ENCODE measurements at places on chromosomes 5 and 9.

DNA sequence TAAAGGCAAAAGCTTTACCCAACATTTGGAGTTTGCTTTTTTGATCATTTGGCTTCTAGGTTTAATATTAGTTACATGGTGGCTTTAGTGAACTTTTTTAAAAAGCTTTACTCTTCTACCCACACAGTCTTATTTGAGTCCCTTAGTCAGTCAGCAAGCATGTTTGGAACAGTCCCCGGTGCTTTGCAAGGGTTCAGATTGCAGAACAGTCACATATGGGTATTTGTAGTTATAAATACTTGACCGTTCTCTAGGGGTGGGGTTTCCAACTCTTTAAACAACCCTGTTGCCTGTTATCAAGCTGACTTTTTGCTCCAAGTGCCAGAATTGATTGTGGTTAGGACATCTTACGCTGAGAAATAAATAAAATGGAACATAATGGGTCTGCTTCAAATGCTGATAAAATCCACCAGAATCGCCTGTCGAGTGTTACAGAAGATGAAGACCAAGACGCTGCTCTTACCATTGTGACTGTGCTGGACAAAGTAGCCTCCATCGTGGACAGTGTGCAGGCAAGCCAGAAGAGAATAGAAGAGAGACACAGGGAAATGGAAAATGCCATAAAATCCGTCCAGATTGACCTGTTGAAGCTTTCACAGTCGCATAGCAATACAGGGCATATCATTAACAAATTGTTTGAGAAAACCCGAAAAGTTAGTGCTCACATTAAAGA is at the start of gene CAVIN4:
Gene CAVIN4 (plus strand): TSS at position 304 of the 673 bp plus-strand sequence. CDS start 65 bp downstream, at position 369.
- no peaks in the 10 kb centered on the region for H3K4me1 ChIP-seq
- no peaks in the 10 kb centered on the region for H3K36me3 ChIP-seq
- no peaks in the 10 kb centered on the region for H3K27me3 ChIP-seq
- no peak within 1 kb of the TSS for H3K27ac ChIP-seq
- DNase-seq: no peak

DNA sequence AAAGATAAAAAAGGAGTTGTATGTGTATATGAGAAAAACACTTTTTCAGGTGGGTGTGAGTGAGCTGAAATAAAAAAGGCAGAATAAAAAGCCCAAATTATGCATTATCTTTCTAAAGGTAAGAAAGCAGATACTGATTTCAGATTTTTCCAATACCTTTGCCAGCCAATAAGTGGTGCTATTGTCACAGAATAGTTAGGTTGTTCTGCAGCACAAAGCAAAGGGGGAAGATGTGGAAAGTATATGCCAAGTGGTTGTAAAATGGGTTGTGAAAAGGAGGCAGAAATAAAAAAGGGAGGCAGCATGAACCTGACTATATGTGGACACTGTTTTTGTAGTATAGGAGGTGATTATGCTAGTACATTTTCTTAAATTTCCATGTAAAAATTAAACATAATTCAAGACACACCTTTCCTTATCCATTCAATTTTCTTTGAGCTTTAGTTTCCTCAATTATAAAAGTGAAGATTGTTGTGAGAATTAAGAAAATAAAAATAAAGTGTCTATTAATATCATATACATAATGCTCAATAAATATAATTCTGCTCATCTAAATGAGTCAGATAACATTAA is 106.7 kb downstream of the SMIM15 start:
- H3K4me1 ChIP-seq: no peaks in the 10 kb centered on the region
- no peak overlapping the region for H3K27ac ChIP-seq
- H3K4me3 ChIP-seq: no peak overlapping the region

DNA sequence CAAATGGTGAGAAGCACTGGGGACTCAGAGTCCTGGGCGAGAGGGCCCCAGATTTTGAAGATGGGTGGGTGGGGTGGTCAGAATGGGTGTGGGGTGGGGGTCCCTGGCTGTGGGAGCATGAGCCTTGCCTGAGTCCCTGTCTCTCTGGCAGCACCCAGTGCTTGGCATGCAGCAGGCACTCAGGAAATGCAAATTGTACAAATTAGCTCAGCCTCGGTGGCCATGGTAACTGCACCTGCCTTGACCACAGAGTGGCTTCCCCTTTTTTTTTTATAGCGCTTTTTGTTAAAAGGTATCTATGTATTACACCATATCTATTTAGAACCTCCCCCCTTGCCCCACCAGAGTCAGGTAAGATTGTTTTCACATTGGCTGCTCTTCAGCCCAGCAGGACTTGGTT is 19.2 kb upstream of the PITX1 start:
- no peaks in the 10 kb centered on the region for H3K36me3 ChIP-seq
- no peak overlapping the region for H3K27ac ChIP-seq
- peaks cover 60% of the 10 kb centered on the region for H3K27me3 ChIP-seq
- H3K4me1 ChIP-seq: peaks cover 12% of the 10 kb centered on the region

- no peak overlapping the region for H3K27ac ChIP-seq
- H3K27me3 ChIP-seq: no peaks in the 10 kb centered on the region
- H3K4me1 ChIP-seq: peaks cover 4% of the 10 kb centered on the region
Observed at GRCh38 chr9:92384375-92384774, 20.0 kb downstream of the OGN start.

DNA sequence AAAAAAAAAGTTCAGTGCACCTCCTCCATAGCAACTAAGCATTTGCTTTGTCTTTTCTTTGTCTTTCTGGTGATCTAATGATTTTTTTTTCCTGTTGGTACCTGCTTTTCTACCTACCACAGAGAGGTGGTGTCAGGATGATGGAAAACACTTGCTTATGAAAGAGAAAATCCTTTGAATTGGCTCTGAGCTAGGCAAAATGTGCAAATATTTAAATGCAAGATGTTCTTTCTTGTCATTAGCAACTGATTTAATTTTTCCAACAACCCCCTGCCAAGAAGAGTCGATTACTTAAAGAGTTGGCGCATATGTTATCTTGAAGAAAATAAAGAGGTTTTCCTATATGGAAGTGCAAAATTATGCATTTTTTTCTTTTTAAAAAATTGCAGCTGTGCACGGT is 37.7 kb downstream of the TNC start:
- no peak overlapping the region for H3K4me3 ChIP-seq
- H3K27me3 ChIP-seq: no peaks in the 10 kb centered on the region
- H3K4me1 ChIP-seq: no peaks in the 10 kb centered on the region
- DNase-seq: no peak
- no peak overlapping the region for H3K27ac ChIP-seq

DNA sequence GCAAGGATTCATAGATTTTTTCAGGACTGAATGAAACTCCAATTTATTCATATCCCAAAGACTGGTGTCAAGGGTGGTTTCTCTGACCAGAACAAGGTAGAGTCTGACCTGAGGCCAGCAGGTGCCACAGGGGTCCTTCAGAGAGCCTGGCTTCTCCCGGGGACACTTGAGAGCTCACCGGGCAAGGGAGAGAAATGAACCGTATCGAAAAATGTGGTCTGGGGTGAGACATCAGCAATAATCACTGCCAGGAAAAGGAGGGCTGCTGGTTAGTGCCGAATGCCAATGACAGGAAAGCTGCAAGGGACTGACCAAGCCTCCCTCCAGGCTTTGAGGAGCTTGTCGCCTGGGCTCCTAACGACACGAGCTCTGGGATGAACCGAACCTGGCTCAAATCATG is 142.7 kb downstream of the TTLL11 start:
- no peaks in the 10 kb centered on the region for H3K4me1 ChIP-seq
- no peak overlapping the region for H3K27ac ChIP-seq
- H3K36me3 ChIP-seq: no peaks in the 10 kb centered on the region

DNA sequence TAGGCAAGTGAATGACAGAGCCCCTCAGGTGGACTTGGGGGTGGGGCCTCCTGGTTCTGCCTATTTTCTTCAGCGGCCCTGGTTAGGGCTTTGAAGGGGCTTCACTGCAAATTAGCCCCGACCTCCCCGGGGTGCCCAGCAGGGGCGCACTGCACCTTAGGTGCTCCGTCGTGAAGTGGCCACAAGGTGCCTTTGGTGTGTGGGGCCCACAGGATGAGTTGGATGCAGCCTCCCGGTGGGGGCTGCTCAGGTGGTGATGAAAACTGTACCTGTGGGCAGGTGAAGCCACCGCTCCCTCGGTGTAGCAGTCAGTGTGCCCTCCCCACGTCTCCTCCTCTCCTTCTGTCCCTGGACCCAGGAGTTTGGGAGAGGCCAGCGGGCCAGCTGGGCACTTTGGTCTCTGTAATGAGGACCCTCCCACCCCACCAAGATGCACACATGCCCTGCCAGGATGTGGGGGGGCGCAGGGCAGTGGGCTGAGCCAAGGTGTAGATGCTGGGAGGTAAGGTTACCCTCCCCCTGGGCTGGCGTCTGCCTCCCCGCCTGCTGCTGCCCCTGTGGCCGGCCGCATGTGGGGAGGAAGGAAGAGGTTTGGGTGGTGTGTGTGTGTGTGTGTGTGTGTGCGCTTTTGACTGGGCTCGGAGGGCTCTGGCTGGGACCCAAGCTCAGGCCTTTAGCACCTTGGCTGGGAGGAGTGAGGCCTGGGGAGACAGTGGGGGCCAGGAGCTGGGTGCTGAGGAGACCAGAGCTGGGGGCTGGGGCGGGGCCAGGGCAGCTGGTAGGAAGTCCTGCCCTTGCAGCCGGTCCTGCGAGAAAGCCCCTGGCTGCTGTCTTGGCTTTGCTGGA is 55.6 kb downstream of the RXRA start:
- H3K4me1 ChIP-seq: peaks cover 26% of the 10 kb centered on the region
- H3K27ac ChIP-seq: peak overlapping the region; percentile 64
- DNase-seq: peak; percentile 78
- H3K27me3 ChIP-seq: peaks cover 4% of the 10 kb centered on the region

GRCh38 chr9:28909526-28909925 is 1336.2 kb upstream of the C9orf72 start:
- no peak overlapping the region for H3K4me3 ChIP-seq
- H3K4me1 ChIP-seq: no peaks in the 10 kb centered on the region
- H3K36me3 ChIP-seq: no peaks in the 10 kb centered on the region
- H3K27ac ChIP-seq: no peak overlapping the region
- no peaks in the 10 kb centered on the region for H3K27me3 ChIP-seq

- peak; percentile 28 for DNase-seq
- peaks cover 42% of the 10 kb centered on the region for H3K4me1 ChIP-seq
- H3K4me3 ChIP-seq: no peak overlapping the region
- peaks cover 3% of the 10 kb centered on the region for H3K36me3 ChIP-seq
Observed at GRCh38 chr5:68344447-68345111, 129.0 kb downstream of the PIK3R1 start.

DNA sequence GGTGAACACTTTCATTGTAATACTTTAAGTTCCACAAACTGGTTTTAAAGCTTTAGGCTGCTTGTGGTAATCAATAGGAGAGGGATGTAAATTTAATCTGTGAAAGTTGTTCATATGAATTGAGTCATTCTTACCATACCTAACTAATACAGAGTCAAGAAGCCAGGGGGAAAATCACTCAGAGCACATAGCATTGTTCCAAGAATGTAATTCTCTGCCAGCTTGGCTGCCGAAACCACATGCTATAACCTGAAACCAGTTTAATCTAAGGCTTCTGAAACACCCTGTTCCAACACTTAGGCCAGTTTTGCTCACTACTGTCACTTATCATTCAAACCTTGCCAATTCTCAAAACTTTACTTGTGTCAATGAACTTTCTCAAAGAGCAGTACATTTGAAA is 528.8 kb upstream of the GRAMD2B start:
- H3K27me3 ChIP-seq: no peaks in the 10 kb centered on the region
- no peaks in the 10 kb centered on the region for H3K4me1 ChIP-seq
- no peak overlapping the region for H3K27ac ChIP-seq
- no peak for DNase-seq
- no peak overlapping the region for H3K4me3 ChIP-seq

GRCh38 chr5:119631660-119632059 is 2.3 kb downstream of the FAM170A start:
- H3K36me3 ChIP-seq: no peaks in the 10 kb centered on the region
- no peak overlapping the region for H3K27ac ChIP-seq
- H3K4me1 ChIP-seq: no peaks in the 10 kb centered on the region
- no peak for DNase-seq

GRCh38 chr9:69421908-69422801 is 97.1 kb downstream of the ENTREP1 start:
- peak; percentile 50 for DNase-seq
- H3K27me3 ChIP-seq: no peaks in the 10 kb centered on the region
- H3K27ac ChIP-seq: no peak overlapping the region
- H3K36me3 ChIP-seq: no peaks in the 10 kb centered on the region

DNA sequence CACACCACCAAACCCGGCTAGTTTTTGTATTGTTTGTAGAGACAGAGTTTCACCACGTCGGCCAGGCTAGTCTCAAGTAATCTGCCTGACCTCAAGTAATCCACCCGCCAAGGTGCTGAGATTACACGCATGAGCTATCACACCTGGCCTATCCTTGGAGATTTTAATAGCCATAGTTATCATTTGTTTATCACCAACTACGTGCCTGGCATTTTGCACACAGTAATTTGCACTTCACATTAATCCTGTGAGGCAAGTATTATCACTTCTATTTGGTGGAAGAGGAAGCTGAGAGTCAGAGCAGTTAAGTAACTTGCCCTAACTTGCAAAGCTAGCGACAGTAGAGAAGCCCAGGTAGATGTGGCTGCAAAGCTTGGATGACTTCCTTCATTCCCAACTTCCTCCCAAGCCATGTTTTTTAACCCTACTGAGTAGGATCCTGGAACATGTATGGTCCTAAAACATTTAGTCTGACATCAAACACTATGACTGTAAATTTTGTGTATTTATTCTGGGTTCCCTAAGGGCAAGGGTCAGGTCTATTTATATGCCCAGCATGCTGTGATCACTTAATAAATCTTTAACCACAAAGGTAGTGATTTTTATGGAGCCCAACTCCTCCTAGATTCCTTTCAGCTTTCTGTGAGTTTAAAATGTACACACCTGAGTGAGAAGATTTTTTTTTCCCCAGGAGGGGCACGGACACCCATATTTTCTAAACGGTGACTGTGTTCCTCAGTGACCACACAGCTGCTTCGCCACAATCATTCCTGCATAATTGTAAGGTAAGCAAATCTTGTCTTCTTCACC is 100.2 kb upstream of the RAI14 start:
- no peak overlapping the region for H3K4me3 ChIP-seq
- no peak overlapping the region for H3K27ac ChIP-seq
- peaks cover 3% of the 10 kb centered on the region for H3K27me3 ChIP-seq
- H3K36me3 ChIP-seq: no peaks in the 10 kb centered on the region
- H3K4me1 ChIP-seq: no peaks in the 10 kb centered on the region

DNA sequence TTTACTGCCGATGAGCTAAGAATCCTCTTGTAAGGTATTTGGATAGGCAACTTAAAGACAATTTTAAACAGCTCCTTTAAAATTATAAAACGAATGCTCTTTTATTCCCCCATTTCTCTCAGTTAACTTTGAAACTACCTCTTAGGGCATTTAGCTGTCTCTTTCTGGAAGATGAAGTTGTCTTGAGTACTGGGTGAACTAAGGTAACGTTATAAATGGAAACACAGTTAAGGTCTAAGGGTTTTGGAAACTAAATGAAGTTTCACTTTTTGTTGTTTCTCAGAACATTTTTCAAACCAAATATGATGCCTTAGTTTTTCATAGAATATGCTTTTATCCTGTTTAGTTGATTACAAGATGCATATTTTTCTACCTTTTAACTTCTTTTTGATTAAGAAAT is 6.8 kb downstream of the UBE2R2 start:
- peaks cover 24% of the 10 kb centered on the region for H3K4me1 ChIP-seq
- H3K27ac ChIP-seq: no peak overlapping the region
- peaks cover 24% of the 10 kb centered on the region for H3K36me3 ChIP-seq
- H3K27me3 ChIP-seq: no peaks in the 10 kb centered on the region
- DNase-seq: no peak

DNA sequence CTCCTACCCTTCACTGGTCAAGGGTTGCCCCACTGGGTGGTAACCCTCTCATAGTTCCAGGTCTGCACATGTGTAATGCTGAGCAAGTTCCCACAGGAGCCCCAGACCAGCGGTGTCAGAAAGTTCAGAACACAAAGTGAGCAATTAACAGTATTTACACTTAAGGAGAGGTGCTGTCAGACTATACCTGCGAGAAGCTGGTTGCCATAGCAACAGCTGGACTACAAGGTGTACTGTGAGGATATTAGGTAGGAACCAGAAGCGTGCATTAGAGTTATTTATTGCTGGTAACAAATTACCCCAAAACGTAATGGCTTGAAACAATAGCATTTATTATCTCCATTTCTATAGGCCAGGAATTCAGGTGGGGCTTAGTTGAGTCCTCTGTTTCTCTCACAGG is 317.0 kb upstream of the RPS23 start:
- DNase-seq: no peak
- H3K4me3 ChIP-seq: no peak overlapping the region
- peaks cover 13% of the 10 kb centered on the region for H3K27me3 ChIP-seq
